ENCODE measurements at places on chromosomes 5 and 9.

- DNase-seq, result no peak
Measured at GRCh38 chr9:17846948-17847655, 268.2 kb downstream of the SH3GL2 start.

- no peak for DNase-seq
Measured at GRCh38 chr9:118829334-118829733, 539.9 kb downstream of the BRINP1 start.

DNA sequence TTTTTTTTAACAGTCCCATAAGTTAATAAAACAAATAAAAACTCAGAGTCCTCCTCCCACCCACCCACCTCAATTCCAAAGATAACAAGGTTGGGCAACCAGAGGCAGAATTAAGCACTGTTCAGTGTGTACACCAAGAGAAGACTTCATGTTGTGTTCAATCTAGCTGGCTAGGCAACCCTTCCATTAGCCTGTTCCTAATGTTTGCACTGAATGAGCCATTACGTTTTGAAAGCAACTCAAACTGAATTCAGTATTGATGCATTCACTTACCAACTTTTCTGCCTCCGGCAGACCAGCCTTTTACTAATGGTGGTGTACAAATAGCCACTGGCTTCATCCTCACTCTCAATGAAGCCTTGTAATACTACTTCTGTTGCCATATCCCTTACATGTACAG lies 47.5 kb downstream of the PBX3 start:
- DNase-seq, result no peak

DNA sequence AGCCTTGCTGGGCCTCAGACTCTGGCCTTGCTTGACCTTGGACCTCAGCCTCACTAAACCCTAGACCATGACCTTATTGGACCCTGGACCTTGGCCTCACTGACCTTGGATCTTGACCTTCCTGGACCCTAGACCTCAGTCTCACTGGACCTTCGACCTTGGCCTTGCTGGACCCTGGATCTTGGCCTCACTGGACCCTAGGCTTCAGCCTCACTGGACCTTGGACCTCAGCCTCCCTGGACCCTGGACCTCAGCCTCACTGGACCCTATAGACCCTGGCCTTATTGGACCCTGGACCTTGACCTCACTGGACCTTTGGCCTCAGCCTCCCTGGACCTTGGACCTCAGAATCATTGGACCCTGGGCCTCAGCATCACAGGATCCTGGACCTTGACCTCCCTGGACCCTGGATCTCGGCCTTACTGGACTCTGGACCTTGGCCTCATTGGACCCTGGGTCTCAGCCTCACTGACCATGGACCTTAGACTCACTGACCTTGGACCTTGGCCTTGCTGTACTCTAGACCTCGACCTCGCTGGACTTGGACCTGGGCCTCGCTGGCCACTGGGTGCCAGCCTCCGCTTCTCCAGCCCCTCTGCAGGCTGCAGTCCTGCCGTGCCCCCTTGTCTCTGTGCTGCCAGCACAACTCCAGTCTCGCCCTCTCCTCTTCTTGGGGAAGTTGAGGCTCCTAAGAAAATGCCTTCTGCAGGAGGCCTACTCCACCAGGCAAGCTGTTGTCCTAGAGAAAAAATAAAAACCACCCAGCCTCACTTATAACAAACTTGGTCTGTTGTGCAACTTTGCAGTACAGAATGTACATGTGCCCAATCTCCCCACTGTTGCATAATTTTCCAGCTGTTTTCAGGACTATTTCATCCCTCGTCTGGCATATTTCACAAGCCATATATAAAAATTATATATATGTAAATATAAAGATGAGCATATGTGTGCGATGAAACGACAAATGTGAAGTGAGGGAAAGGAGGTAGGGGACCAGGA lies 11.0 kb upstream of the ADAMTS2 start:
- no peak for DNase-seq

- no peak for DNase-seq
Measured at GRCh38 chr9:123687246-123687751, 242.6 kb downstream of the DENND1A start.

- no peak for DNase-seq
Measured at GRCh38 chr9:76321195-76321828, 72.9 kb downstream of the RFK start.

GRCh38 chr9:128733256-128733655 lies 9.3 kb upstream of the ZDHHC12 start:
- DNase-seq, result peak; percentile 4

DNA sequence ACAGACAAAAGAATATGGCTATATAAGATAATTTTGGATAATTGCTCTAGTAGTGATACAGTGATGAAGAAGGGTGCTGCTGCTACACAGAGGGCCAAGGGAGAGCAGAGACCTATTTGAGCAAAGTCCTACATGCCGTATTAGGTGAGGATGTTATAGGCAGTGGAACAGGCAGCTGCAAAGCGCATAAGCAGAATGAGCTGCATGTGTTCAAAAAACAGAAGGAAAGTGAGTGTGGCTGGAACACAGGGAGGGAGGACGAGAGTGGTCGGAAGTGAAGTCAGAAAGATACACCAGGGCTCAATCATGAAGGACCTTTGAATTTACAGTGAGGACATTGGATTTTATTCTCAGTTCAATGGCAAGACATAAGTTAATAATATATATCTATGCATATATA lies 35.4 kb downstream of the ITGA2 start:
- no peak for DNase-seq

- no peak for DNase-seq
Measured at GRCh38 chr9:37421914-37422288, 595 bp upstream of the GRHPR start.

GRCh38 chr5:176780176-176781053 lies 29.9 kb upstream of the UNC5A start:
- no peak for DNase-seq

DNA sequence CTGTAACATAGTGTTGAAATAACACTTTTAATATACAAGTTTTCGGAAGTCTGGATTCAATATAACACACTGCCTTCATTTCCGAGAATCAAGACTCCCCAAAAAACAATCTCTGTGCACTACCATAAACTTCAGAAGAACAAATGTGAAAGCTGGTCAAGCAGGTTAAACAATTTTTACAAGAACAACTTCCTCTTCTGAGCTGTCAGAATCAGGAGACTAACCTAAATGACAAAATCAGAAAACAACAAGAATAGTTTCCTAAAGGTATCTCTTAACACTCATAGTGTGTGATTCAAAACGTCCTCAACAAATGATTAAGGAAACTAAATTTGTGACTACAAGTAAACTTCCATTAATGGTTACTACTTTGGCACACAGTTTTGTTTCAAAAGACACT lies 11.6 kb downstream of the C9orf72 start:
- DNase-seq, result no peak

GRCh38 chr5:113266227-113266912 lies 168.4 kb downstream of the TSSK1B start:
- DNase-seq, result no peak

GRCh38 chr5:14272548-14273205 lies 129.5 kb downstream of the TRIO start:
- no peak for DNase-seq

DNA sequence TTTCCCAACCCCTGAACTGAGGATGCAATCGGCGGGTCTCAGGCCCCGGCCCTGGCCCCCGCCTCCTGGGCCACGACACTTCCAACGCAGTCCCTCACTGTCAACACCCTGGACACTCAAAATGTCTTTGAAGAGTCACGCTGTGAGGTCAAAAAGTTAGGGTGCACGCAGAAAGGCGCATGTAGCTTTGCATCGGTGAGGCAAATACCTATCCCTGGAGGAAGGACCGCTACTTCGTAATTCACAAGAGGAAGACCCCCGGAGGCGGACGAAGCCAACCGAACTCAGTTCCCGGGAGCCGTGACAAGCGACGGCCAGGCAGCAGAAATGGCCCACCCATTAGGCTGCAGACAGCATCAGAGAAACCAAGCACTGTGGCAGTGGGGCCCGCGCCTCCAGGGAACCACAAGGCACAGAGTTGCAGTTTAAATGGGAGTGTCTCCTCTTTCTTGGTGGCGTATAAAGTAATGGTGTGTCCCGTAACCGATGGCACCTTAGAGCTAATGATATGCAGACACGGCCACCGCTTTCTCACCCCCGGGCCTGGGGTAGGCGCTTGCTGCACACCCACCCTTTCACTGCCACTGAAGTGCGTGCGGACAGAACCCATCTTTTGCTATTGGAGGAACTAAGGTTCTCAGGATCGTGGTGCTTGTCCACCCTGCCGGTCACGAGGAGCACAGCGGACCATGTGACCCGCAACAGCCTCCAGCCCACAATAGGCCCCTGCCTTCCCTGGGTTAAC lies 9.0 kb downstream of the ADAMTS2 start:
- DNase-seq, result no peak

- peak; percentile 54 for DNase-seq
Measured at GRCh38 chr9:132769906-132770769, 99.9 kb downstream of the GTF3C4 start.

GRCh38 chr9:6842584-6842947 lies 84.8 kb downstream of the KDM4C start:
- no peak for DNase-seq

DNA sequence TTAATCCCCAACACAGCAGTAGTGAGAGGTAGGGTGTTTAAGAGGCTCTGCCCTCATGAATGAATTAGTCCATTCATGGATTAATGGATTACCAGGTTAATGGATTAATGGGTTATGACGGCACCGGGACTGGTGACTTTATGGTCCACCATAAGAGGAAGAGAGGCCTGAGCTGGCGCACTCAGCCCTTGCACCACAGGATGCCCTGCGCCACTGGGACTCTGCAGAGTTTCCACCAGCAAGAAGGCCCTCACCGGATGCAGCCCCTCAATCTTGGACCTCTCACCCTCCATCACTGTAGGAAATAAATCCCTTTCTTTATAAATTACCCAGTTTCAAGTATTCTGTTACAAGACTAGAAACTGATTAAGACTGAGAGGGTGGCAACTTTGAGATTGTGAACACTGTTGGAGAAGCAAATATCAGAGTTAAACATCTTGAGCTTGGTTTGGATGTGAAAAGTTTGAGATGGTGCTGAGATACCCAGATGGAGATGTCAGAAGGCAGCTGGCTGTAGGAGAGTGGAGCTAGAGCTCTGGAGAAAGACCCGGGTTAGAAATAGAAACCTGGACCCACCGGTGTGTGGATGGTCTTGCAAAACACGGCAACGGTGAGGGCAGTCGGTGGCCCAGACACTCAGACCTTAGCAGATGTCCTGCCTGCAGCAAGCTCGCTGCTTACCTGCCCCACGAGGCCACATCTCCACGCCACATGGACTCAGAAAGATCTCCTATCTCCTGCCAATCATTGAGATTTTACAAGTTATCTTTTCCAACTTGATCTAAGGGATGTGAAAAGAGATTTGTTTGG lies 98.8 kb downstream of the HSD17B3 start:
- DNase-seq, result no peak

DNA sequence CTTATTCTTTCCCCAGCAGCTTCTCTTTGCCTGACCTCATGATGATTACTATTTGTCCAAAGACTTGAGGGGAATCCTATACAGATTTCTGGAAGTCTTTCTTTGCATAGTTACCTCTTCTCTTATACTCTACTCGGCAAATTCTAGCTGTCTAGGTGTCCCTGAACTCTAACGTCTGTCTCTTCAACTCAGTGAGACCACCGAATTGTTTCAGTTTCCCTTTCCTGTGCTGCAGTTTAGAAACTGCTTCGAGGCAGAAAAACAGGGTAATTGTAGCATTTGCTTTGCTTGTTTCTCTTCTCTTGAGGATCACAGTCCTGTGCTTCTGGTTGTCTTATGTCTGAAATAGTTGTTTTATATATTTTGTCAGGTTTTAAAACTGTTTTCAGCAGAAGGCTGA lies 14.8 kb downstream of the LVRN start:
- DNase-seq, result no peak

- no peak for DNase-seq
Measured at GRCh38 chr9:35928591-35929452, 19.5 kb downstream of the SPAAR start.

- no peak for DNase-seq
Measured at GRCh38 chr5:135329913-135330797, 68.9 kb downstream of the MACROH2A1 start.

DNA sequence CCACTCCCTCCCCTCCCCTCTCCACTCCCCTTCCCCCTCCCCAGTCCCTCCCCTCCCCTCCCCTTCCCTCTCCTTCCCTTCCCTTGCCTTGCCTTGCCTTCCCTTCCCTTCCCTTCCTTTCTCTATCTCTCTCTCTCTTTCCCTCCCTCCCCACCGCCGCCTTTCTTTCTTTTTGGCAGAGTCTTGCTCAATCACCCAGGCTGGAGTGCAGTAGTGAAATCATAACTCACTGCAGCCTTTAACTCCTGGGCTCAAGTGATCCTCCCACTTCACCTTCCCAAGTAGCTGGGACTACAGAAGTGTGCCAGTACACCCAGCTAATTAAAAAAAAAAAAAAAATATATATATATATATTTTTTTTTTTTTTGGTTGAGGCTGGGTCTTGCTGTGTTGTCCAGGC lies 45.5 kb downstream of the IL31RA start:
- no peak for DNase-seq

- no peak for DNase-seq
Measured at GRCh38 chr5:40674661-40675235, 5.0 kb upstream of the PTGER4 start.

DNA sequence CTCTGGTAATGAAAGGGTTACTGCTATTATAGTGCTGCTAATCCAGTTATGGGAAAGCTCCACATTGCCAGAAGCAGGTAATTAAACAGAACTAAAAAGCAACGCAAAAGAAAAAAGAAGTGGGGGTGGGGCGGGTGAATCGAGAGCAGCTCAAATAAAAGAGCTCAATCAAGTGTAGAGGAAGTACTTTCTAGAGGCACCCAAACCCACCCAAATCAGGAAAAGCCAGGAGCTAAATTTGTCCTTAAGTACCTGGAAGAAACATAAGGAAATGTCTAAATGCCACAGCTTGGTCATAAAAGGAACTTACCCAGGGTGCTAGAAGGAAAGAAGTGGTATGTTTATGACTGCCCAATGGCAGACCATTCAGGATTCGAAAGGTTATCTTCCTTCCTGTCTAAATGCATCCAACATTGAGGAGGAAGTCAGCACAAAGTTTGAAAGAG lies 2.4 kb upstream of the RNF145 start:
- DNase-seq, result no peak

DNA sequence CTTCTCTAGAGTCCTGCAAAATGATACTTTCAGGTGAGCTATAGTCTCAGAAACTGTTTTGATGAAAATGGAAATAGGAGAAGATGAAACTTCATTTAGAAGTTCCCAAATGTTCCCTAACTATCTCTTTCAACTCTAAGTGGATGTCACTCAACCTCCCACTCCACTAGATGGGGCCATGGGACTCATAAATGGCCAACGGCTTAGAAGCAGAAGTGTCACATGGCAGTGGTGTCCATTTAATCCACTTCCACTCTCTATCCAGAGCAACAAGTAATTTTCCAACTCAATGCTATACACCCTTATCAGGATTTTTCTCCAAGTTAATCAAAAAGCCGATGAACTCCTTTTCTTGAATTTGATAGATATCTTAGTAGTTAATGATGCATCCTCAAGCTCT lies 295.7 kb downstream of the EDIL3 start:
- DNase-seq, result no peak

DNA sequence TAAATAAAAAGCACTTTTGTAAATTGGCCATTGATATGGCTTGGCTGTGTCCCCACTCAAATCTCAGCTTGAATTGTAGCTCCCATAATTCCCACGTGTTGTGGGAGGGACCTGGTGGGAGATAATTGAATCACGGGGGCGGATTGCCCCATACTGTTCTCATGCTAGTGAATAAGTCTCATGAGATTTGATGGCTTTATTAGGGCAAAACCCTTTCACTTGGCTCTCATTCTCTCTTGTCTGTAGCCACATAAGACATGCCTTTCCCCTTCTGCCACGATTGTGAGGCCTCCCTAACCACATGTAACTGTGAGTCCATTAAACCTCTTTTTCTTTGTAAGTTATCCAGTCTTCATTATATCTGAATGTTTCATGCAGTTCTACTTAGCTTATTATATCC lies 153.2 kb downstream of the TARS1 start:
- no peak for DNase-seq

- DNase-seq, result no peak
Measured at GRCh38 chr9:5617749-5618148, 11.2 kb upstream of the RIC1 start.
